ENCODE measurements at places on chromosomes 6 and 20.

DNA sequence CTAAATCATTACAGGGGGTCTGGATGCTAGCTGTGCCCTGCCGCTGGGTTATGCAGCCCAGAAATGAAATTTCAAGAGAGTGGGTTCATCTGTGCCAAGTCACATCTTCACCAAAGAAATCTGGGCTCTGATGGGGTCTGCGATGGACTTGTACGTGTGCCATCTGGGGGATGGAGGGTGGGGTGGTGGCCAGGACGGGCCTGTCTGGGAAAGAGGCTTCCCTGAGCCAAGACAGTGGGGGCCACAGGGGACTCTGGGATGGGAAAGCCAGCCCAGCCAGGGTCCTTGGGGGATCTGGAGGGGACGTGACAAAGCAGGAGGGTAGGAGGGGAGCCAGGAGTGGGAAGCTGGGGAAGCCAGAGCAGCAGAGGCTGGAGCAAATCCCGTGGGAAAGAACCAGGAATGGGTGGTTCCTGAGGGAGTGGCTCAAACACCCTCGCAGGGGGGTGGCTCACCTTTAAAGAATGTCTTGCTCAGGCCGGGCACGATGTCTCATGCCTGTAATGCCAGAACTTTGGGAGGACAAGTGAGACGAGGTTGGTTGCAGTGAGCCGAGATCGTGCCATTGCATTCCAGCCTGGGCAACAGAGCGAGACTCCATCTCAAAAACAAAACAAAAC lies 36.3 kb upstream of the SULF2 start:
- DNase-seq, result no peak

DNA sequence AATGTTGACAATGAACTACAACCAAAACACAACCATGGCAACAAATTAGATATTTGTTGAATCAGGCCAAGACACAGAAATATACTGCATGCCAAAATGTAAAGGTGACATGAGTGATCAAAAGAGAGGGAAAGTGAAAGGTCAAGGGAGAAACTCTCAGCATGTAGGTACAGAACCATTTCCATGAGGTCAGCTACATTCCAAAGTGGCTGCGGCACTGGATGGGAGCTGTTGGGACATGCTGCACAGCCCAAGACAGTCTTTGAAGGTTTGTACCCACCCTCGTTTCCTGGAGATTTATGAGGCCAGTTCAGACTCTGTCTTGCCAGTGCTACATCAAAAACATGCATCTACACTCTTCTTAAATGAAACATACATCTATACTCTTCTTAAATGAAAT lies 579.9 kb downstream of the BMP2 start:
- no peak for DNase-seq

DNA sequence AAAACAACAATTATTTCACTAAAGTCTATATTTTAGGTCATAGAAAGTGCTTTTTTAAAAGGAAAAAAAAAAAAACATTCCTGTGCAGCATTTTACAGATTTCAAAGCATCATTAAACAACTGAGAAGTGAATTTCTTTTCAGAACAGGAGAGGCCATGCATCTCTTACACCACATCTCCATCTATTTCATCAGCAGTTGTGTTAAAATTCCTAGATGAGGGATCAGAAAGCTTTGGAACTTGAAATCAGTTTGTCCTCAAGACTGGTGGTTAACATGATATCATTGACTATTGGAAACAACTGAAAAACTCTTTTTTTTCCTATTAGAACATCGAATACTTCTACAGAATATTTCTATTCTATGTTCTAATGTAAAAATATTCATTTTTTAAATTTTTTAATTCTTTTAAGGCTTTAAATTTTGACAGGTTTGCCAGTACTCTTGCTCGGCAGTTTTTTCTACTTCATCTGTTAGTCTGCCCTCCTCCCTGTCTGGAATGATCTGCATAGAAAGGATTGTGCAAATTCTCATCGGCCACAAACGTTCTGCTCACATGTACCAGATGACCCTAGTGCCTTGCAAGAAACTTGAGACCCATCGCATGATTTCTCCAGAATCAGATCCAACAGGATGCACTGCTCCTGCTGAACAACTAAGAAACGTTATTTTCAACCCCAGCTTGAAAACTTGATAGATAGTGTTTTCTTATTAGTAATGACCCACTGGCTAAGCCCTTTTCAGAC lies 411.0 kb upstream of the AGPAT4 start:
- DNase-seq, result no peak

- DNase-seq, result no peak
Measured at GRCh38 chr20:62662422-62662821, 20.1 kb downstream of the SLCO4A1 start.

- no peak for DNase-seq
Measured at GRCh38 chr20:16279320-16279719, 293.9 kb downstream of the KIF16B start.

- DNase-seq, result no peak
Measured at GRCh38 chr6:43127877-43128276, 43.2 kb upstream of the SRF start.
